Esophagus mucosa (tissue), 1 donor: ENCODE measurements at places on chromosomes 4 and X.

- no peak for ATAC-seq
Measured at GRCh38 chr4:89497517-89498308, 190.1 kb upstream of the GPRIN3 start.

- no peak for ATAC-seq
Measured at GRCh38 chr4:152478461-152479237, 57.2 kb downstream of the FBXW7 start.

DNA sequence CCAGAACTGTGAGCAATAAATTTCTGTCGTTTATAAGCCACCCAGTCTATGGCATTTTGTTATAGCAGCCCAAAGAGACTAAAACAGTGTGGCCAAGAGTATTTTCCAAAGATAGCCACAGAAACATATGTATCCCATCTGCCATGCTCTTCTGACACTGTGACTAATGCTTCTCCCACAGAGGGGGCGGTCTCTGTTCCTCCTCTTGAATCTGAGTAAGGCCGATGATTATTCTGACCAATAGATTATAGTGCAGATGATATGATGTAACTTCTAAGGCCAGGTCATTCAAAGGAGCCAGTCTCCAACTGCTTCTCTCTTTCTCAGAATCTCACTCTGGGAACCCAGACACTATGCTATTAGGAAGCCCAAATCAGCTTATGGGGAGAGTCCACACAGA, 570.7 kb downstream of the BCOR start:
- no peak for ATAC-seq

DNA sequence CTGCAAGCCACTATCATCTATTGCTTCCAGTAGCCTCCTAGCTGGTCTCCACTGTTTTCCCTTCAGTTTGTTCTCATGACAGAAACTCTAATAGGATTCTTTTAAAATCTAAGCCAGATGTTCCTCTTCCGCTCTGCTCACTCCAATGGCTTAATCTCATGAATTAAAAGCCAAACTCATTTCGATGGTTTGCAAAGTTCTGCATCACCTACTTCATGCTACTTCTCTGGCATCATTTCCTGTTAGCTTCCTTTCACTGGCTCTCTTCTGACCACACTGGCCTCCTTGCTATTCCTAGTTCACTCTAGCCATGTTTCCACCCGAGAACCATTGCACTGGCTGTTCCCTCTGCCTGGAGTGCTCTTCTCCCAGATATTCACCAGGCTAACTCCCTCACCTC, 102.0 kb upstream of the LSM6 start:
- ATAC-seq: no peak

- no peak for ATAC-seq
Measured at GRCh38 chrX:5314148-5314547, 914.5 kb downstream of the NLGN4X start.

DNA sequence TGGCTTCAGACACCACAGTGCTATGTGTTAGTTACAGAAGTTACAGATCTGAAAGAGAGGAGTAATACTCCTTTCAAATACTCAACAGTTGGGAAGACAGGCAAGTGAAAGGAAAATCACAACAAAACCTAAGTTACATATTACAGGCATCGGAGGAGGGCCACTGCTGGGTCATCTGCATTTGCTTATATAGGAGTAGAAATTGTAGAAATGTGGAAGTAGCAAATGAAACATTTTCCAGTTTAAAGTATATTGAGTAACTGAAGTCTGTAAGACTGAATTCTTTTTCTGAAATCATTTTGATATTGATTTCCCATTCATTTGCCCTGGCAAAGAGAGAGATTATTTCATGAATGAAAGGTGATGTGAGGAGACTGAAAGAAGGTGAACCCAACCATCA, 201.7 kb downstream of the SPRY1 start:
- ATAC-seq: no peak

GRCh38 chr4:42671431-42672194, 14.7 kb upstream of the ATP8A1 start:
- no peak for ATAC-seq

DNA sequence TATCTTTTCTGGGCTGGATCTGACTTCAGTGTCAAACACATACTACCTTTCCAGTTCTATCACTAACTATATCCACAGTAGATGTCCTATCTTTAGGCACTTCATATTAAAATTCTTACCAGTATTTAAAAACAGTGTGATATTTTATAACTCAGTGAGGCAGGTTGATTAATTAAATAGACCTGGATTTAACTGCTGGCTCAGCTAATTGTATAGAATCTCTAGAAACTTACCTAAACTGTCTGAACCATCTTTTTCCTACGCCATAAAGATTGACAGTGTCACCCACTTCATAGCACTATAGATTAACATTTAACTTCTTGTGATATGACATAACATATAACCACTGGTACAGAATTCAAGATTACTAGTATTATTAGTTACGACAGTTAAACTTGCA, 935.3 kb downstream of the FAT4 start:
- ATAC-seq: no peak

- ATAC-seq: no peak
Measured at GRCh38 chr4:114547340-114548134, 51.1 kb upstream of the UGT8 start.

DNA sequence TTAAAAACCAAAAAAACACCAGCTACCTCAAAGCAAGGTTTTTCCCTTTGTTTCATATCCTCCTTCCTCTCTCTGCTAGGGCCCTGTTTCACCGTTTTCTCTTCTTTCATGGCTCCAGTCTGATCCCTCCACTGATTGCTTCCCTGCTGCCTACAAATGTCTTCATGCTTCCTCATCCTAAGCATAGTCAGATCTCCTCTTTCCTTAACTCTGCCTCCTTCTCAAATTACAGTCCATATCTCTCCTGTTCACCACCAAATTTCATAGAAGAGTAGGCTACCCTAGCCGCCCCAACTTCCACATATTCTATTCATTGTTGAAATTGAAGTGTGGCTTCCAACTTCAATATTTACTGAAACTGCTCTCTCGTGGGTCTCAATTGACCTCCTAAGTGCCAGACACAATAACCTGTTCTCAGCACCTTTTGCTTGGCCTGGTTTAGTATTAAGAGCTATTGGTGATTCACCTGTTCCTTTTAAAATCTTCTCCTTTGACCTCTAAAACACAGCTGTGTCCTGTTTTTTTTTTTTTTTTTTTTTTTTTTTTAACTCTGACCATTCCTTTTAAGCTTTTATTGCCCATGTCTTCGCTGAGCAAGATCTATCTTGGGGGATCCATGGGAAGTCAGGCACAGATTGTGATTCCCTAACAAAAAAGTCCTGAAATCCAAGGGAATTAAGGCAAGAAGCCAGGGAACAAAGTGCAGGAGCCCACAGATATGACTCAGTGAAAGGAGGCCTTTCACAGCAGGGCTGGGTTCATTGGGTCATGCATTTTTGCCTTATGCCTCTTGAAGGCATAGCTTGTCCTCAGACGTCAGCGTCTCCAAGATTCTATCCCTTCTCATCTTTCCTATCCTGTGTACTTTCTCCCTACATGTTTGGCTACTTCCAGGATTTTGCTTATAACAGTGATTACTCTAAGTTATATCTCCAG, 85.4 kb downstream of the RPS3A start:
- peak; percentile 50 for ATAC-seq

- peak; percentile 57 for ATAC-seq
Measured at GRCh38 chr4:169815606-169816005, 57.9 kb upstream of the HPF1 start.

GRCh38 chr4:118784776-118785175, 51.1 kb downstream of the SEC24D start:
- ATAC-seq: no peak

DNA sequence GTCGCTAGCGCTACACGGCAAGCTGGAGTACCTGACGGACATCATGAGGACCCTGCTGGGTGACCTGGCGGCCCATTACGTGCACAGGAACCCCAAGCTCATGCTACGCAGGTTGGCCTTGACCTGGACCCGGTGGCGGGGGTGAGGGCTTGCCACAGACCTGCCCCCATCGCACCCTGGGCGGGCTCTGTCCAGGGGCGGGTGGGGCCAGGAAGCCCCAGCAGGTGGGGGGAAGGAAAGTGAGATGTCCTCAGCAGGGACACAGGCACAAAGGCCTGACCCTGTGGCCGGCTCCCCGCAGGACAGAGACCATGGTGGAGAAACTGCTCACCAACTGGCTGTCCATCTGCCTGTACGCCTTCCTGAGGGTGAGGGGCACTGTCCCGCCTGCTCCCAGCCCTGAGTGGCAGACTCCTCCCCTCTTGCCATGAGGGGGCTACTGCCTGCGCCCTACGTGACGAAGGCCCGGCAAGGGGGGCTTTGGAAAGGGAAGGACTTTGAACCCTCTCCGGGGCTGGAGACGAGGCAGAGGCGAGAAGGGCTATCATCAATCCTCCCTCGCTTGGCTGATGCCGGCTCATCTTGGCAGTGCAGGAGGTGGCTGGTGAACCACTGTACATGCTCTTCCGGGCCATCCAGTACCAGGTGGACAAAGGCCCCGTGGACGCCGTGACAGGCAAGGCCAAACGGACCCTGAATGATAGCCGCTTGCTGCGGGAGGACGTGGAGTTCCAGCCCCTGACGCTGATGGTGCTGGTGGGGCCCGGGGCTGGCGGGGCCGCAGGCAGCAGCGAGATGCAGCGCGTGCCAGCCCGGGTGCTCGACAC, 5.3 kb upstream of the SRPK3 start:
- no peak for ATAC-seq

GRCh38 chrX:74349387-74349786, 45.4 kb downstream of the ZCCHC13 start:
- no peak for ATAC-seq

- ATAC-seq: no peak
Measured at GRCh38 chr4:6502747-6503465, 30.5 kb upstream of the PPP2R2C start.

GRCh38 chrX:154375156-154375504, 696 bp upstream of the FLNA start:
- no peak for ATAC-seq

GRCh38 chrX:69021141-69021960, 143.9 kb downstream of the PJA1 start:
- ATAC-seq: no peak

DNA sequence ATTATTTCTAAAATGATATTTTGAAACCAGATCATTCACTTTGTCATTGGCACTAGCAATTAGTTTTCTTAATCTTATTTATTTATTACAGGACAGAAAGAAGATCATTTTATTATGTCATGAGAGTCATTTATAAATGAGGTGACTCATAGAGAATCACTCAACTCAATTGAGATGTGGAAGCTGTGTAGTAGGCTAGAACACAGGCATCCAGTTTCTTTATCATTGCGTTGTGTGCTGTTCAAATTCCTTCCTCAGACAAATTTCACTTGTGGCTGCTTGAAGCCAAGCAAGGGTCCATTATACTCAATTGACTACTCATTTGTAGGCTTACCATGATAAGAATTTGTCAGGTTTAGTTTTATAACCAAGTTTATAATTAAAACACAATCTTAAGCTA, 87.6 kb downstream of the MRPL1 start:
- no peak for ATAC-seq

DNA sequence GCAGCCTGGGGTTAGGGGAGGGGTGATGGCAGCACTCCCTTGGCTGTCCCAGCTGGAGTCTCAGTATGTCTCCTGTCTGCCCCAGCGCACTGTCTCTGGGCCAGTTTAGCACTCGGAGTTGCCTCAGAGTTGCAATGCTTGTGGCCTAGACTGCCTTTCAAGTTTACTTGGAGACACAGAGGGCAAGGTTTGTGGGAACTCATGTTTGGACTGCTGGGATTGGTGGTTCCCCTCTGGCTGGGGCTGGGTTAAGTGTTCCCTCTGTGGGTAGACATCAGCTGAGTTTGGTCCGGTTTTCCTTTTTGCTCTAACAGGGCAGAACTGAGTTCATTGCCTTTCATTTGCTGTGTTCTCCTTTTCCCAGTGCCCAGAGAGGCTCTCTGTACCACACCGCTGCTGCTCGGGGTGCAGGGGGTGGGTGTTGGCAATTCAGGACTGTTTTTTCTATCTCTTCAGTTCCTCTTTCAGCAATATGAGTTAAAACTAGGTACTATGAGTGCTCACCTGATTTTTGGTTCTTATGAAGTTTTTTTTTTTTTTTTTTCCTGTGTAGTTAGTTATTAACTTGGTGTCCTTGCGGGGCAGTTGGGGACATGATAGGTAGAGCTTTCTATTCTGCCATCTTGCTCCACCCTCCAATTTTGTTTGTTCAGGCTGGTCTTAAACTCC, 17.2 kb downstream of the RAB33B start:
- ATAC-seq: no peak

DNA sequence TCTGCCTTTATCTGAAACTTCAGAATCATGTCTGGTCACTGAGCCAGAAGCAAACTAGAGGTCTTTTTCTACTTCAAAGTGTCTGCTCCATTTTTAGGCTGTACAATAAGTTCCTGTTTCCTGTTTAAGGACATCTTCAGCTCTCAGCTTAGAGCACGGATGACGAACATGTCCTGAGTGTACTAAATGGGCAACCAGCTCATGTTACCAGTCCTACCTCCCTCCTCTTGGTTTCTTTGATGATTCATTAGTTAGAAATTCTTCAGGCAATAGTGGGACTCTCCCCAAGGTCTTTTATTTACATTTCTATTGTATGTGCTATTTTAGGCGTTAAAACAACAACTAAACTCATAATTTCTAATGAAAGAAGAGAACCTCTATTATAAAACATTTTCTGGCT, 58.0 kb downstream of the ENPEP start:
- peak; percentile 98 for ATAC-seq

- no peak for ATAC-seq
Measured at GRCh38 chr4:152996111-152996571, 60.0 kb downstream of the FHDC1 start.

DNA sequence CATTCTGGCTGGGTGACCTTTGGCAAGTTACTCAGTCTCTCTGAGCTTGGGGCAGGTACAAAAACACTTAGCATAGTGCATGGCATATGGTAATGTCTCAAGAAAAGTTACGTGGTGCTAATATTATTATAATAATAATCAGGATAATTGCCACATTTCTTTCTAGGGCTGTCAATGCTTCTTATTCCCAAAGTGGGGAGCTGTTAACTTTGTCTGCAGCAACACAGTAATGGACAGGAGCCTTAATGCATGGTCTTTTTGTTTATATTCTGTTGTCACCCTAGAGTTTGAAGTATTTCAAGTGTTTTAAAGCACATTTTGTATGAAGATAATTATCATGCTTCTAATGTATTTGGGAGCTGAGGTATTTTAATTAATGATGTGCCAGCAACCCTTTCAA, 121.8 kb downstream of the FHIP1A start:
- peak; percentile 42 for ATAC-seq

DNA sequence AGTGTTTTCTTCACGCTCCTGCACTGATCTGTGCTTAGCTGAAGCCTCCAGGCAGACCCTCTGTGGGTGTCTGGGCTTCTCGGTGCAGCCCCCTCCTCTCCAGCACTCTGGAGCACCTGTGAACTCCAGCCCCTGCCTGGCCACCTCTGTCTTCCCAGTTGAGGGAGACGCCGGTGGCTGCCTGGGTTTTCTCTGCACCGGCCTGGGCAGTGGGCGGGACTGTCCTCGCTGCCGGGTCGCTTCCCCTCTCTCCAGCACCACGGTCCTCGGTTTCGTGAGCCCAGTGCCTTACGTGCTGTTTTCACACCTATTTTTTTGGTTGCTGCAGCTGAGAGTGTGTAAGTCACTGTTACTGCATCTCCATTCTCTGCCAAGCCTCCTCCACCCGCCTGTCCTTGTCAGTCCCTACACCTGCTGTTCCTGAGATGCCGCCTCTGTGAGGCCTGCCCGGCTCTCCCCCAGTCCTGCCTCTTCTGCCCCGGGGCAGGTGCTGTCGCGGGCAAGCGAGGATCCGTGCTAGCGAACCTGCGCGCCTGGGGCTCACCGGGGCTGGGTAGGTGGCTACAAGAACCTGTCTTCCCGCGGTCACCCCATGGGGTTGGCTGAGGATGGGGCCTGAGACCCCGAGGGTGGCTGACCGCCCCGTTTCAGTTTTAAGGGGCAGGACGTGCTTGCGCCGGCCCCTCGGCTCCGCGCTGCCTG, 2.4 kb upstream of the FGFRL1 start:
- no peak for ATAC-seq

- ATAC-seq: no peak
Measured at GRCh38 chr4:67152976-67153375, 392.3 kb downstream of the CENPC start.
